ENCODE measurements at places on chromosomes 2 and 18. TPM values are rescaled to one million over a fixed set of nuclear protein-coding genes. Genes with fewer than 3 reads are reported as not detected.

- no peak for DNase-seq
- no peaks in the 10 kb centered on the region for H3K27me3 ChIP-seq
- no peaks in the 10 kb centered on the region for H3K36me3 ChIP-seq
- no peaks in the 10 kb centered on the region for H3K4me1 ChIP-seq
- H3K27ac ChIP-seq: no peak overlapping the region
Observed at GRCh38 chr2:43194121-43194869, 32.1 kb downstream of the ZFP36L2 start.

DNA sequence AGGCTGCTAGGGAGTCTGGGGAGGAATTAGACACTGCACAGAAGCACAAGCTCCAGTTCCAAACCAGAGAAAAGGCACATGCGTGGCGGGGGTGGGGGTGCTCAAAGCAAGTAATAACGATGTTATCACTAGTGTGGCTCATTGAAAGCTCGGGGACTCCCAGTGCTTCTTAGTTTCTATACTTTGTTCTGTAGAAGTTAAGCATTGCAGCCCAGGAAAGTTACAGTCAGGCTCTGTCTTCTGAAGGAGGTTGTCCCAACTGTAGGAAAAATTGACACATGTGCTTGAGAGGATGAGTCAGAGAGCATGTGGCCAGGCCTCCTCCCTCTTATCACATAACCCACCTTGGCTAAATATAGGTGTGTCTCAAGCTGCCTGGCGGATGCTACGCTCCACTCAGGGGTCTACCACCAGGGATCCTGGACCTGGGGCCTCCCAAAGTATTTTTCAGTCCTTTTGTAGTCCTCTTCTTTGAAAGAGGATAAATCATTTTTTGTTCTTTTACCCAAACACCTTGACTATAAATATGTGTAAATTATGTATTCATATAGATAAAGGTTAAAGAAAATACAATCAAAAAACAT, 3.8 kb downstream of the GALNT5 start:
- no peaks in the 10 kb centered on the region for H3K36me3 ChIP-seq
- peak overlapping the region; percentile 66 for H3K4me3 ChIP-seq
- no peaks in the 10 kb centered on the region for H3K27me3 ChIP-seq
- DNase-seq: peak; percentile 75
- peaks cover 22% of the 10 kb centered on the region for H3K4me1 ChIP-seq
- H3K27ac ChIP-seq: peak overlapping the region; percentile 61

DNA sequence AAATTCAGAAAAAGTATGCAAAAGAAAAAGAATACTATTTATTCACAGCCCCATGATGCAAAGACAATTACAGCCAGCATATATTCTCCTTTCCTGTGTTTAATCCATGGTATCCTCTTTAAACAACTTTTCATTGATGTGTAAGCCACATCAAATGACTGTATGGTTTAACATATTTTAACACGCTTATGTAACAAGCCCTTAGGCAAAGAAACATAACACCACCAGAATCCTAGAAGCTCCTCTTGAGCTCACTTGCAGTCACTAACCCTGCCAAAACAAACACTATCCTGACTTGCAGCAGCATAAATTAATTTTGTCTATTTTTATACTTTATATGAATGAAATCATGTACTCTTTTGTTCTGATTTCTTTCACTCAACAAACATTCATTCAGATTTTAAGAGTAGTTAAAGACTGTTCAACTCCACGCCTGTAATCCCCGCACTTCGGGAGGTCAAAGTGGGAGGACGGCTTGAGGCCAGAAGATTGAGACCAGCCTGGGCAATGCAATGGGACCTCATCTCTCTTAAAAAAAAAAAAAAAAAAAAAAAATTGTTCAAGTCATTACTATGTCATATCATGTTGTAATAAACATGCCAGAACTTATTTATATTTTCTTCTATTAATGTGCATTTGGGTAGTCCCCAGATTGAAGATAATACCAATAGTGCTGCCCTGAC, 226.3 kb downstream of the NBAS start:
- H3K4me3 ChIP-seq: no peak overlapping the region
- H3K27me3 ChIP-seq: no peaks in the 10 kb centered on the region

DNA sequence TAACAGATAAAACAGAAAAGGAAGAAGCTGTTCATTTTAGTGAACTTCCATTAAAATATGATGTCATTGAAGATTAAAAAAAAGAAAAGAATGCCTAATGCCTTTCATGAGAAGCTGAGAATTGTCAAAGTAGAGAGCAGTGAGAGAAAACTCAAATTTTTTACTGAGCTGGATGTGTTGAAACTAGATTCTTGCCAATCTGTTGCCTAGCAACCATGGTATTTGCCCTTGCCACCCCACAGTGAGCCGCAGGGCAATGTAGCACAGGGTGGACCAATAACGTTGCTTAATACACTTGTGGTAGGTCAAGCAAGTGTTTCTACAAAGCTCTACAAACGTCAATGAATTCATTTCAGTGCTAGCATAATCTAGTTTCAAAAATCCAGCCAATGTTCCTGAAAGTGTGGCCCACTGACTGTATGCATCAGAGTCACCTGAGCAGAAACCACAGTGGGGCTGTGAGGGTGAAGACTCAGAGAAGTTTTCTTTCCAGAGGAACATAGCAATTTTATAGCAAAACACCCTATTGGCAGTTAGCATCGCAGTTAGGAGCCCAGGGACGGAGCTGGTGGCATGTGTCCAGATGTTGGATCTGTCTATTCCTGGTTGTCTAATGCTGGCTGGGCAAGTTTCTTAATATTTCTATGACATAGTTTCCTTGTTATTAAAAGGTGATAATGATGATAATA, 132.2 kb downstream of the DOCK10 start:
- DNase-seq: peak; percentile 73
- no peak overlapping the region for H3K4me3 ChIP-seq
- no peaks in the 10 kb centered on the region for H3K36me3 ChIP-seq
- peaks cover 4% of the 10 kb centered on the region for H3K4me1 ChIP-seq
- H3K27me3 ChIP-seq: no peaks in the 10 kb centered on the region

GRCh38 chr2:198054299-198054698, 249.9 kb downstream of the PLCL1 start:
- peak; percentile 37 for DNase-seq
- H3K27me3 ChIP-seq: no peaks in the 10 kb centered on the region
- no peak overlapping the region for H3K27ac ChIP-seq
- H3K4me3 ChIP-seq: no peak overlapping the region
- H3K4me1 ChIP-seq: no peaks in the 10 kb centered on the region
- no peaks in the 10 kb centered on the region for H3K36me3 ChIP-seq

GRCh38 chr2:70070542-70071268, 16.6 kb upstream of the PCBP1 start:
- no peak overlapping the region for H3K4me3 ChIP-seq
- H3K36me3 ChIP-seq: peaks cover 4% of the 10 kb centered on the region
- peaks cover 6% of the 10 kb centered on the region for H3K4me1 ChIP-seq
- DNase-seq: peak; percentile 90
- peak overlapping the region; percentile 83 for H3K27ac ChIP-seq
- H3K27me3 ChIP-seq: no peaks in the 10 kb centered on the region

Gene COL6A3
- total RNA-seq: 1,501 TPM

Gene MREG
- total RNA-seq: 1.8 TPM

Gene OXER1
- not detected for total RNA-seq

Gene CYTIP
- not detected for total RNA-seq

Gene ATG4B
- total RNA-seq: 146 TPM

Data from IMR-90 (cell line).